ENCODE measurements at places on chromosomes 5 and 9.

DNA sequence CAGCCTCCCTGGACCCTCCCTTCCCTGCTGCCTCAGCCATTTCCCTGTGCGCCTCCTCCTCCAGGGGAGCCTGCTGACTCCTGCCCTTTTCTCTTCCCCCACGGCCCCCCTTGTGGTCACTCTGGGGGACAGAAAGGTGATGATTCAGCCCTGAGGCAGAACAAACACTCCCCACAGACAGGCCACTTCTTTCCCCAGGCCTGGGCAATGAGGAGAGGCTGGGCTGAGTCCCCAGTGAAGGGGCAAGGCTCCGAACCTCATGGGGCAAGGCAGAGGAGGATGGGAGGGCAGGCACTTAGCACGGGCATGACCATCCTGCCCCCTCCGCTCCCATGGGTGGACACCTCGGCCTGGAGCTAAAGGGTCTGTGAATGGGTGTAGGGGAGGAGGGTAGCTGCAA is 21.0 kb downstream of the CSF1R start:
- no peak for DNase-seq

GRCh38 chr9:107338911-107339659 is 56.0 kb downstream of the RAD23B start:
- no peak for DNase-seq

DNA sequence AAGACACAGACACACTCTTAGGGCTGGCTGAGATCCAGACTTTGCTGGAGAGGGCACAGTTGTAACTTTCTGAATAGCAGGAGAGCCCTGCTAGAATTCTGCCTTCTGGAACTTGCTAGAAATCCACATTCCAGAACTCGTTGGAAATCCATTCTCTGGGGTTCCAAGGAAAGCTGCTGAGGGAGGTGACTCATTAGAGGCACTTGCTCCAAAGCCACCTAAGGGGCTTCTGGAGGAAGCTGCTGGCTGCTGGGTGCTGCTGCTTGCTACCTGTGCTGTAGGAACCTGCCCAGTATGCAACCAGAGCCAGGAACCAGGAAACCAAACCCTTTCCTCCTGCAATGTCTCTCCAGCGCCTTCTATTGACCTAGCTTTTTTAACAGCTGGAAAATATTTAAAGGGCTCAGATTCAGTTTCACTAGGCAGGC is 4.1 kb upstream of the TLE4 start:
- no peak for DNase-seq

- DNase-seq: no peak
Observed at GRCh38 chr5:33166522-33166921, 274.2 kb upstream of the TARS1 start.

GRCh38 chr9:79301085-79301484 is 270.7 kb upstream of the TLE4 start:
- DNase-seq: no peak

- no peak for DNase-seq
Observed at GRCh38 chr9:99173570-99174504, 47.9 kb downstream of the ALG2 start.

All from stimulated activated CD4-positive, alpha-beta T cell treated with anti-CD3 and anti-CD28 coated beads, Interleukin-1b, Interleukin-23, amount 100 ng/mL, for 1 hour (primary cell).